Transverse colon (tissue), 4 donors: ENCODE measurements at places on chromosomes 6 and 20.

GRCh38 chr6:168165891-168166290 is 86.9 kb upstream of the FRMD1 start:
- no peak for DNase-seq

GRCh38 chr6:110756817-110757216 is 58.5 kb downstream of the CDK19 start:
- DNase-seq, result no peak

DNA sequence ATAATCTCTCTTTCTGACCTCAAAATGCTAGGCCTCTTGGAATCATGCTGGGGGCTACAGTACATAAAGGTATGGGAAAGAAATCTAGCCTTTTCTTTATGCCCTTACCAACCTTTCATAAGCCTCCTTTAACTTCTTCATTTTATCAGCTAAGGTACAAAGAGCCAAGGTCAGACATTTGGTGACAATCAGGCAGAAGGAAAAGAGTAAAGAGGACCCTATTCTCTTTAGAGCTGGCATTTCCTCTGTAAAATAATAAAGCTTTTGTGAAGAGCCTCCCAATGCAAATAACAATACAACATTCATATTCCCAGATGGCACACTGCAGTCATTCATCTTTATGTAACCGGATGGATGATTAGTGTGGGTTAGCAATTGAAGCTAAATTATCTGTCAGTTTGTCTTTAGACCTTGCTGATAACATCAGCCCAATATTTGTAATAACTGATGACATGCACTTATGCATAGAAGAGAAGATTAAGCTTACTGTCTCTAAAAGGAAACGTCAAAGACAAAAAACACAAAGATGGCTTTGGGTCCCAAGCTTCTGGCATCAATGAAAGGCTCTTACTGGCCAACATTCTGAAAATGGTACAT is 163.1 kb downstream of the IBTK start:
- DNase-seq, result no peak

- DNase-seq, result peak; percentile 84
Observed at GRCh38 chr6:134379076-134379475, 61.2 kb upstream of the SGK1 start.

GRCh38 chr20:36538026-36538722 is 3.1 kb upstream of the MYL9 start:
- DNase-seq, result no peak

GRCh38 chr6:35057449-35058357 is 83.4 kb downstream of the TCP11 start:
- no peak for DNase-seq

GRCh38 chr20:31872406-31872805 is 2.0 kb downstream of the TTLL9 start:
- no peak for DNase-seq

GRCh38 chr6:42428326-42429041 is 23.2 kb downstream of the TRERF1 start:
- no peak for DNase-seq

DNA sequence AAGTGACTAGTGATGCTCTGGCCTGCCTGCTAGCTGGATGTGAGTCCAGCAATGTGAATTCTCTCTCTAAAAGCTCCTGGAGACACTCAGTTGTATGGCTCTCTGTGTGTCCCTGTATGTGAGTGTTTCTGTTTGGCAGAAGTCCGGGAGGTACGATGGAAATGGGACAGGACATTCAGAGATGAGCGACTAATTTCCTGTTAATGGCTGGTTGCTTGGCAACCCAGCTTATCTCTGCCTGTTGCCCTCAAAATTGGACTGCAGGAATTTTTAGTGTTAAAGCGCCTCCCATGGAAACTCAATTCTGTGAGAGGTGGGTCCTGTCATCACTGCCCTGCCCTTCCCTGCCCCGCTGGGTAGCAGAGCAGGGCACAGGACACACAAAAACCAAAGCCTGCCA is 136.8 kb upstream of the LRFN2 start:
- DNase-seq, result no peak

GRCh38 chr6:150925976-150926375 is 60.5 kb downstream of the MTHFD1L start:
- no peak for DNase-seq

- DNase-seq, result no peak
Observed at GRCh38 chr20:32296412-32296811, 19.0 kb downstream of the KIF3B start.

DNA sequence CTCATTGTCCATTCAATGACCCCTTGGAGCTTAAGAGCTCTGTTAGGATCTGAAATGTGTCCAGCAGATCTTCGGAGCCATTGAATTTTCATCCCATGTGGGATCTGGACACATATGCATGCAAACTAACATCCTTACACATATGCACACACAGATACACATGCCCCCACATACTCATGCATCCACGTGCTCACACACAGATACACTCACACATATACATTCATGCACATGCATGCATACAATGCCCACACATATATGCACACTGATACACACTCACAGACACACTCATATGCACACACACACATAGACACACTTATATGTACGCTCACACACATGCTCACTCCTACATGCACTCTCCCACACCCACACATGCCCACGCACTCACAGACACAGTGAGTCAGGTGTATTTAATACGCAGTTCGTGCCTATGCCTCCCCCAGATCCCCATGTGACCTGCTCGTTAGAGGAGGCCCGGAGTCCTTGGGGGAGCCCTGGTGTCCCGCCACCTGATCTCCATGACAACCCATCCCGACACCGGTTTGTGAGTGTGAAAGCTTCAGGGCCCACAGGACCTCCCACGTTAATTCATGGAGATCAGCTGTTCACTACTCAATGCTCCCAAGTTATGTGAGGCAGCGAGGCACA is 121.9 kb upstream of the SULF2 start:
- DNase-seq, result no peak

- no peak for DNase-seq
Observed at GRCh38 chr6:14109411-14109826, 8.2 kb upstream of the CD83 start.

DNA sequence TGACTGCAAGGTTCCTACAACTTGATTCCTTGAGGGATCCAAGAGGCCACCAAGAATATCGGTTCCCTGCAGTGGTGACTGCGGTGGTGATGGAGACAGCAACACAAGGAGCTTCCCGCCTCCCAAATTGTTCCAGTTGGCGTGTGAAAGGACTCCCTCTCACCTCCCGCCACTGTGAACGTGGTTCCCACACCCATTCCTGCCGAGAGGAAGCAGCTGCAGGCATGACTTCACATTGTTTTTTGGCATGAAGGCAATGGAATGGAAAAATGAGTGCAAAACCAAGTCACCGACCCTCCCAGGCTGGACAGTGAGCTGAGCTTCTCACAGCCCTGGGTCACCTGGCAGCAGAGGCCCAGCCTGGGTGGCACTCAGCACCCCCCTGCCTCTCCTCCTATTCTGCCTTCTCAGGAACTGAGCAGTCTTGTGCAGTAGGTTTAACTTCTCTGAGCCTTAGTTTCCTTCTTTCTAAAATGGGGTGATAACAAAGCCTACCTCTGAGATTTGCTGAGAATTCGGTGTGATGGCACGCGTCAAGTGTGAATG is 75.0 kb downstream of the CNKSR3 start:
- DNase-seq, result no peak

- DNase-seq, result no peak
Observed at GRCh38 chr6:46563924-46564323, 72.7 kb upstream of the RCAN2 start.

GRCh38 chr6:128438393-128438792 is 82.0 kb downstream of the PTPRK start:
- no peak for DNase-seq

DNA sequence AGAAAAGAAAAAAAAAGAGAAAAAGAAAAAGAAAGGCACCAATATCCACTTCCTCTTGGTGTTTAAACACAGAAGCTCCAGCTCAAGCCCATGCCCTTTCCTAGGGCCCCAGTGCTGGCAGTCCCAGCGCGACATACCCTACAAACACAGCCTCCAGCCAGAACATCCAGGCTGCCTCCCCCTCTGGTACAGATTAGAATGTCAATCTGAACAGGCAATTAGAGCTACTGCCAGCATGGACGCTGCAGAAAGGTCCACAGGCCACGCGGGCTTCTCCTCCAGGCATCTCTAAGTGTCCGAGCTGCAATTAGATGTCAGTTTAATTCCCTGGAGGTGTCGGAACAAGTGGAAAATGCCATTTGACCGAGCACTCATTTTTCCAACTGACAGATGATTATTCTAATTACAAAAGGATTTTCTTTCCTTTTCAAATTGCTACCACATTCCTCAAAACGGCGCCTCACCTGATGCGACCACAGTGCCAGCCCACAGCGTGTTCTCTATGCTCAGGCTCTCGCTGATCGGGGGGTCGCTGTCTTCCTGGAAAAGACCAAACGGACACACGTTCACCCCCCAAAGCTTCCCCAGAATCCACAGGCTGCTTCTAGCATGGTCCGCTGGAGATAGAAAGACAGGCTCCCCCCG is 79.5 kb downstream of the ATP9A start:
- DNase-seq, result no peak

DNA sequence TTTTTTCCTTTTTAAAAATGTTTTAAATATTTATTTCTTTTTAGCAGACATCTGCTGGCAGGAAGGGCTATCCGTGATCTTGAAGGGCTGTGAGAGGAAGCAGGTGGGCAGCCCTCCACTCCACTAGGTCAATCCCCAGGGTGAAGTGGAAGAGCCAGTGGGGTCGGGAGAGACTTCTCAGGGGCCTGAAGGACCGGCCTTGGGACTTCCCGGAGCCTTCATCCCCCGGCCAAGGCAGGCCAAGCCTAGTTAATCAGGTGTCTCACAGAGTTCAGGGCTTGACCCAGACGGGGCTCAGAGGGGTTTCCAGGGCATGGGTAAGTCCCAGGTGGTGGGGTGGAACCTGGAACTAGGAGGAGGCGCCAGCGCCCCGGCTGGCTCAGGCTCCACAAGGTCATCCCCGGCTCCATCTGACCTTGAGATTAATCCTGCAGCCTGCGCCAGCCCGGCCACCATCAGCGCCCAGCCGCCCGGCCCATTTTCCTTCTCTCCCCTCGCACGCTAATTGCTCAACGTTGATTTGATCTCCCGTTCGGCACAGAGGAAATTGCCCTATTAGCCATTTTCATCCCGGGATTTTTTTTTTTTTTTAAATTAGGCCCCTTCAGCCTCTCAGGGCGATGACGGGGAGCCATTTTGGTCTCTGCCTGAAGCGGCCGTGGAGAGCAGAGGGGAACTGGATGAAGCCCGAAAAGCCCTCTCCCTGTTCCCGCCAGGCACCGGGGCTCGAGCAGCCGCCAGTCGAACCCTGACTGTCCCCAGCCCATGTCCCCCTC is 44.4 kb downstream of the MDFI start:
- DNase-seq, result no peak

GRCh38 chr20:34986311-34987287 is 30.9 kb downstream of the MYH7B start:
- DNase-seq, result no peak

DNA sequence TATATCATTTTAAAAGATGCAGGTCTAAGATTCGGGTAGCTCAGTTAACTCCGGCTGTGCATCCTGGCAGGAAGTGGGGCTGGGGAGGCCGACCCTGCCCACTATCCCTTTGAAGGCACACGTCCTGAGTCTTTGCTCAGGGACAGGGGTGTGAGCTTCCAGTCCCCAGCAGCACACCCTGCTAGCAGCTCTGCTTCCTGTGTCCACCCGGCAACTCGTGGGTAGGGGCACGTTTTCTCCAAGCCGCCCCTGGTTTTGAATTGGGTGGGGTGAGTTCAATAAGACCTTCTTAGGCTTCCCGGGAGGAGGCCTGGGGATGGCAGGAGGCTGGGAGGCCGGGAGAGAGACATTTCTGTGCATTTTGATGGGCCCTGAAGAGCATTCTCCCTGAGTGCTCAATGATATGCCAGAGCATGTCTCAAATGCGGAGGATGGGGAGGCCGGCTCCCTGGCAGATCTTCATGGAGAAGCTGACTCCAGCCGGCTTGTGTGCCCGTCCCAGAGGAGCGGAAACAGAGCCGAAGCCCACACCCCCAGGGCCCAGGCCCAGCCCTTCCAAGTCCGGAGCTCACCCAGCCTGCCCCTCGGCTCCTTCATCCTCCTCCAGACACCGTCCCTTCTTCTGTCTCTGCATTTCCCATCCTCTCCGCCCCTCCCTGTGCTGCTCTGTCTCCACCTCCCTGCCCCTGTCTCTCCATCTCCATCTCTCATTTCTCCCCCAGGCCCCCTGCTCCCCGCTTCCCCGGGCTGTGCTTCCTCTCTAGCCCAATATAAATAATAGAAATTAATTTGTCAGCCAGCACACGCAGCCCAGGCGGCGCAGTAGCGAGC is 36.3 kb upstream of the ZFAND3 start:
- no peak for DNase-seq

- DNase-seq, result peak; percentile 83
Observed at GRCh38 chr6:163413345-163414116, 987 bp upstream of the QKI start.

DNA sequence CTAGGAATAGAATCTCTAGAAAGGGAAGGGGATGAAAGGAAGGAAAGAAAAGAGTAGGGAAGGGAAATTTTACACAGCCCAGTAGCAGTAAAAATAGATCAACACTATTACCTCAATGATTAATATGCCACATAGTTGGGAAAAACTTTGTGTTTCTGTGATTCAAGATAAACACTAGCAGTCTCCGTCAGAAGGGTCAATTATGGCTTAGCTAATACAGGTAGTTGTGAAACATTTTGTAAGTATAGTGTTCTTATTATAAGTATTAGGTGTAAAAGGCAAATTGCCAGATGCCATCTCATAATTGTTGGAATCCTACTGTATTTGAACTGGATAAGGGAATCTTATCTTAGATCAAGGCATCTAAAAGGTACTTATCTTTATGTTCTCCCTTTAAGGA is 165.7 kb downstream of the MTFR2 start:
- no peak for DNase-seq

GRCh38 chr20:32773223-32773622 is 11.0 kb downstream of the DNMT3B start:
- no peak for DNase-seq

DNA sequence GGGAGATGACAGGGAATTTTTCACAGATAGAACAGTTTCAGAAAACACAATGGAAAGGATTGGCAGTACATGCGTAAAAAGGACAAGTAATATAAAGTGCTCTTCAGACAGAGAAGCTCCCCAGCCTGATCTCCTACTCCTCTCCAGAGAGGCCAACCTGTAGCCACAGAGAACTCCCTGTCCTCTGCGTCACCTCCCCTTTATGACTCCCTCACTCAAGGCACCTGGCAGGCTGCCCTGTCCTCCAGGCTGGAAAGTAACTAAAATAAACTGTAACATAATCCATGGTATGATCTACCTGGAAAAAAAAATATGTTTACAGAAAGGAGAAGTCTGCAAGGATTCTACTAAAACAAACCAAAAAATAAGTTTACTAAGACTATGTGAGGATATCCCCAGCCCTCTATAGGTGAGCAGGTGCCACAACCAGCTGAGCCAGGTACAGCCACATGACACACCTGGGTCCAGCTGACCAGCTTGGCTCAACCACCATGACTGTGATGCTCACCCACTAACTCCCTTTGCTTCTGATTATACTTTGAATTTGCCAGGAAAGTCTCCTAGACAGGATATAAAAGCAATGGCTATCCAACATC is 29.2 kb downstream of the MBOAT1 start:
- DNase-seq, result peak; percentile 92
